ENCODE measurements at places on chromosomes 7 and 10.

GRCh38 chr7:45594745-45595535, 20.8 kb downstream of the ADCY1 start:
- DNase-seq: no peak

DNA sequence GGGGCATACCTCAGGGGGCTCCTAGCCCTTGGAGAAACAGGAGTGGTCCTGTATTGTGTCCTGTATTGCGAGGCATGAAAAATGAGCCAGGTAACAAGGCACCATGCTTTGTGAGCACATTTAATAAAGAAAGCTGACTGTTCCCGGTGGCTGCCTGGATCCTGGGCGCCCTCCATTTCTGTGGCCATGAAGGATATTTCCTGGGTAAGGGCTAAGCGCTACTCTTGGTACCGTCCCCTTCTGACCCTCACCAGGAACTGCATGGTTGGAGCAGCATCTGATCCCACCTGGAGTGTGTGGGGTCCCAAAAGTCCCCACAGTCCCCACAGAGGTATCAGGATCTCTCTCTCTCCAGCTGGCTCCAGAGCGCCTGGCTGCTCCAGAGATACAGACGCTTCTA, 139.5 kb downstream of the MAPK8 start:
- no peak for DNase-seq

- DNase-seq: no peak
Observed at GRCh38 chr7:102469972-102470825, 5.4 kb downstream of the LRWD1 start.

GRCh38 chr10:128091636-128092210, 34.5 kb downstream of the MKI67 start:
- no peak for DNase-seq

DNA sequence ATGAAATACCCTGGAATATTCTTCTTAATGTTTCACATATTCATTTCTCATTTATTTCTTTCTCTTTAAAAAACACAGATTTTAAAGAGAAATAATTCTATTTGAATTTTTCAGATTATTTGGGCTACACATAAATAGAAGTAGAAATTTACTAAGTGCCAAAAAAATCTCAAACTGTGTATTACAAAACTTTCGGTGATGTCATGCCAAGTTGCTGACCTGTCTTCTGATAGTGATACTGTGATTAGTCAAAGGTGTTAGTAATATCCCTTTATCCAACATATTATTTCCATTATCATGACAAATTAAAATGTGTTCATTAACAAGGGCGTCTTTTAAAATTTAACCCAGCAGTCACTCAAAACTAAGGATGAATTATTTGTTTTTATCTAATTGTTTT, 60.1 kb downstream of the COL28A1 start:
- no peak for DNase-seq

GRCh38 chr7:143460271-143460979, 17.2 kb downstream of the TAS2R60 start:
- no peak for DNase-seq

- DNase-seq: no peak
Observed at GRCh38 chr10:128421371-128422160, 295.3 kb upstream of the MKI67 start.

GRCh38 chr7:15104411-15105092, 202.0 kb upstream of the DGKB start:
- DNase-seq: no peak

DNA sequence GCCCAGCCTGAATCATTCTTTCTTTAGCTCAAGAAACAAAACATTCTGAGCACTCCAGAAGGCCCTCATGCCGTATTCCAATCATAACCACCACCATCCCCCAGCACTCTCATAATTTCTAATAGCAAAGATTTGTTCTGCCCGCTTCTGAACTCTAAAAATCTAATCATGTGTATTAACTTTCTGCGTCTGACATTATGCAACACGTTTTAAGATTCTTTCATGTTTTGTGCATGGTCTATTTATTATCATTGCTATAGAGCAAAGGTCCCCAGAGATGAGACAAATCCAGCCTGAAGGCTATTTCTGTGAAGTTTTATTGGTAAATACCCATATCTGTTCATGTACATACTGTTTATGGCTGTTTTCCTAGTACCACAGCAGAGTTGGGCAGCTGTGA, 8.8 kb downstream of the GDI2 start:
- no peak for DNase-seq

GRCh38 chr7:32501522-32501921, 6.2 kb downstream of the AVL9 start:
- no peak for DNase-seq

GRCh38 chr10:46291817-46292572, 5.2 kb downstream of the ANTXRL start:
- no peak for DNase-seq

DNA sequence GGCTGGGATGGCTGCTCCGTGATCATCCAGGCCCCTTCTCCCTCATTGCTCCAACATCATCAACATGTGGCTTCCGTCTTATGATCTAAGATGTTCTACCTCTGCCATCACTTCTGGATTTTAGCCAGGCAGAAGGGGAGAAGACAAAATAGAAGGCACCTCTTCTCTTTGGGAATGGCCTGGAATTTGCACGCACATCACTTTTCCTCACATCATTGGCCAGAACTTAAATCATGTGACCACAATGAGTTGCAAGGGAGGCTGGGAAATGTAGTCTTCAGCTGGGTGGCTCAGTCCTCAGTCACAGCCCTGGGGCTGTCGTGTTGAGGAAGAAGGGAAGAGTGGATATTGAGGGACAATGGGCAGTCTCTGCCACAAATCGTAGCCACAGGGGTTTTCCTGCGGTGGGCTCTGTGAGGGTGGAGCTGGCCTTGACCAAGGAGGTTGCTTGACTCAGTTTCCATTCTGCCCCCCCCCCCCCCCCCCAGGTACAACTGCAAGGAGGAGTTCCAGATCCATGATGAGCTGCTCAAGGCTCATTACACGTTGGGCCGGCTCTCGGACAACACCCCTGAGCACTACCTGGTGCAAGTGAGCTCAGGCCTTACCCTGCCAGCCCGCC, 50.3 kb downstream of the PALD1 start:
- no peak for DNase-seq

DNA sequence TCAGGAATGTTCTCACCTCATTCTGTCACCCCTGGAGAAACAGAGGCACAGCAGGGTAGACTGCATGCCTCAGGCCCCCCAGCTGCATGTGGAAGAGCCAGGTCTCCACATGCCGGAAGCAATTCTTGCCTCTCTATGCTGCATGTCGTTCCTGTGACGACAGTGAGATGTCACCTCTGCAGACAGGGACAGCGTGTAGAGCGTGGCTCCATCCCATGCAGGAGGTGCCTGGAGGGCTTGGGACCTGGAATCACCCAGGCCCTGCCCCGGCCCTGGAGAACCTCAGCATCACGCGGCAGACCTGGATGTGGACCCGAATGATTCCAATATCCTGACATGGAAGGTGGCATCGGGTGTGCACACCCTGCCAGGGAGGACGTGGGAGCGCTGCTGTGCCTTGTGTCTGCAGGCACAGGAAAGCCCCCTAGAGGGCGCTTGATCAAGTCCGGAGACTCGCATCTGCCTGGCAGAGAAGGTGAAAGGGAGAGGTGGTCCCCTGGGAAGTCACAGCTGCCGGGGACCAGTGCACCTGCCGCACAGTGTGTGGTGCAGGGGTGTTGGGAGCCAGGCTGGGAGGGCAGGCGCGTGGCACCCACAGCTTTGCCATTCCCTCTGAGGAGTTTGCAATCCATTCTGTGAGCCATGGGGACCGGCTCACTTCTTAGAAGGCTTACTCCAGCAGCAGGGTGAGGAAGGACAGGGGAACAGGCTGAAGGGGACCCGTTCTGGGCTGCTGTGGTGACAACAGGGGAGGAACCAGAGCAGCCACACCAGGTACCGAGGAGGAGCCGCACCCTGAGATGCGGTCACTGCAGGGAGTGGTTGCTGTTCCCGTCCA, 45.3 kb upstream of the EN2 start:
- DNase-seq: peak; percentile 52

- DNase-seq: no peak
Observed at GRCh38 chr7:27375958-27376357, 133.4 kb downstream of the EVX1 start.

DNA sequence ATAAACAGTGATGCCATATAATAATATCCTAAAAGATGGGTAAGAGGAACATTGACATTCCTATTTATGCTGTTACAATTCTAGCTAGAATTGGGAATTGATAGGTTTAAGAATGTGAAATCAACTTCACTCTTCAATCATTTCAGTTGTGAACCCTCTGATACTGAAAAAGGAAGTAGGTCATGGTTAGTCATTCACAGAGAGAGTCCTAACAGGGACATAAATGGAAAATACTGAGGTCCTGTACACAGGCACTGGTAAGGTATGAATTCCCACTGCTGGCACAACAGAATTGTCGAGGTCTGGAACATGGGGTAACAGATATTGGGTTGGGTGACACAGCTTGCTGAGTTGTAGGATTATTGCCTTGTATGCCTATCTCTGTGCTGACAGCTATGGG, 289.4 kb upstream of the LRRN3 start:
- DNase-seq: no peak

DNA sequence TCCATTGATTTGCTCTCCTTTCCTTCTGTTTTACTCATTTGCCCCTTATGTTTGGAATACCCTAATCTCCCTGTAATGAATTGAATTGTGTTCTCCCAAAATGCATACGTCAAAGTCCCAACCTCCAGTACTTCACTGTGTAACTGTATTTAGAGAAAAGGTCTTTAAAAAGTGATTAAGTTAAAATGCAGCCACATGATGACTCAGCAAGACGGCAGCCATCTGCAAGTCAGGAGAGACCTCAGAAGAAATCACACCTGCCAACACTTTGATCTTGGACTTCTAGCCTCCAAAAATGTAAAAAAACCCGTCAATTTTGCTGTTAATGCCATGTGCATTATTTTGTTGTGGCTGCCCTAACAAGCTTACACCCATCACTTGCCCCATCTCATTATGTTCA, 85.3 kb upstream of the PCLO start:
- no peak for DNase-seq

- DNase-seq: no peak
Observed at GRCh38 chr7:105126436-105126975, 112.5 kb downstream of the KMT2E start.

GRCh38 chr10:33101392-33101787, 143.4 kb upstream of the ITGB1 start:
- no peak for DNase-seq

DNA sequence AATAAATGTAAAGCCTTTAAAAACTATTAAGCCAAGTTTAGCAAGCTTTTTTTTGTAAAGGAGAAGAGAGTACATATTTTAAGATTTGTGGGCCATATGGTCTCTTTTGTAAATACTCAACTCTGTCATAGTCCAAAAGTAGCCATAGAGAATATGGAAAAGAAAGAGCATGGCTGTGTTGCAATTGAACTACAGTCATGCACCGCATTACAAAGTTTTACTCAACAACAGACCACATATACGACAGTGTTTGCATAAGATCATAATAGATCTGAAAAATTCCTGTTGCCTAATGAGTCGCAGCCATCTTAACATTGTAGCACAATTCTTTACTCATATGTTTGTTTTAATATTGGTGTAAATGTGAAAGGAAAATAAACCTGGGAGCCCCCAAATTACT, 440.8 kb downstream of the HTR7 start:
- no peak for DNase-seq

GRCh38 chr7:42688056-42688371, 223.9 kb downstream of the C7orf25 start:
- DNase-seq: no peak

DNA sequence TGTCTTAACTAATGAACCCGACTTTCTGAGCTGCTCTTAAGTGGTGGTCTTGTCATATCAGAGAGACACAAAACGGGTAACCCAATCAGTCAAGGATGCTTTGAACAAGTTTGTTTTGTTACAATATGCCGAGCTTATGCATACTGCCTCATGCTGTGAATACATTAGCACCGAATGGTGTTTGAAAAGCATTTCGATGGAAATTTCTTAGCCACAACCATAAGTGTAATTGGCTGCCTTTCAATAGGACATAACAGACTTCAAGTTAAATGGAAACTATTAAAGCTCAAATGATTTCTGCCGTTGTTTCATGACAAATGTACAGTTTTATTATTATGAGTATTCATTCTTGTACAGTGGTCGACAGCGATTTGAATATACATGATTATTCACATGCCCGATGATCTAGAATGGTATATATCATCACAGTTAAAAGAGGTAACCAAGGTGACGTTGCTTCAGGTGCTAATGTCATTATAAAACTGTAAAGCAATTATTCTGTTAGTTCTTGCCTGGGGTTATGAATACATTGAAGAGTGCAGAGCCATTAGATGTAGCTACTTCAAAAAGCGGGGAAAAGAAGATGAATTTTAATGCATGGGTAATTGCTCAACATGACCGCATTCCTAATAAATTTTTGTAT, 118.8 kb downstream of the EBF3 start:
- no peak for DNase-seq

- DNase-seq: no peak
Observed at GRCh38 chr7:31563522-31563921, 49.6 kb downstream of the ITPRID1 start.

- DNase-seq: no peak
Observed at GRCh38 chr10:30625080-30625479, 4.5 kb downstream of the LYZL2 start.

DNA sequence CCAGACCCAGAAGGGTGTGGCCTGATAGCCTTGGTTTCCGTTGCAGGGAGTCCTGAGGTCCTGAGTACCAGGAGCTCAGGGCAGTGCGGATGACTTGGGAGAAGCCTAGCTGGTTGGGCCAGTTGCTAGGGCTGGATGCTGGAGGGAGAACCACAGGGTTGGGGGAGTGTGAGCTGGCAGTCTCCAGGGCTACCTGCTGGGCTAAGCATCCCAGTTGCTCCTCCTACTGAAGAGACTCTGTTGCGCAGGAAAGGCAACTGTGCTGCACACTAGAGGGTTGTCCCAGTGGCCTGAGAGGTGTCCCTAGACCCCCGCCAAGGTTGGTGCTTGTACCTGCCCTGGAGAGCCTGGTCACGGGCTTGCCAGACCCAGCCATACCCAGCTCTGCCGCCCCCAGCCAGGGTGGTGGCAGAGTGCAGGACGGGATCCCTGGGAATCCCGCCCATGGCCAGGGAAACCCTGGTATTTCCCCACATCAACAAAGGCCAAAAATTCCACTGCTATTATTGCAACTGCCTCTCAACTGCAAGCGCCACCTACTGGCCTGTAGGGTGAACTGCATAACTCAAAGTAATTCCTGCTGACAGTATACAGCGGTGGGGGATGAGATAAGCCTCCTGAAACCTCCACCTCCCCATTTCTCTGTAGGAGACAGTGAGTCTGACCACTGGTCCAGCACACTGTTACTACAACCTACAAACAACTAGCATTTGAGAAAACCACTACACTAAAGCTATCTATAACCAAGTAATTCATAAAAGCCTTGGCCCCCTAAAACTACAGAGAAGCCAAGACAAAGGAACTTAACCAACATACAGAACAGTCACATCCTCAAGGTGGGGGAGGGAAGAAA, 67.6 kb upstream of the DDC start:
- peak; percentile 65 for DNase-seq

- DNase-seq: peak; percentile 78
Observed at GRCh38 chr10:69318867-69319727, 40.8 kb downstream of the HK1 start.

Data from CD8-positive, alpha-beta T cell (primary cell).